ENCODE measurements at places on chromosomes 1 and 21.

GRCh38 chr1:194361374-194362131 is 1175.1 kb upstream of the B3GALT2 start:
- DNase-seq = no peak

GRCh38 chr1:59357645-59358320 is 60.9 kb downstream of the FGGY start:
- no peak for DNase-seq

DNA sequence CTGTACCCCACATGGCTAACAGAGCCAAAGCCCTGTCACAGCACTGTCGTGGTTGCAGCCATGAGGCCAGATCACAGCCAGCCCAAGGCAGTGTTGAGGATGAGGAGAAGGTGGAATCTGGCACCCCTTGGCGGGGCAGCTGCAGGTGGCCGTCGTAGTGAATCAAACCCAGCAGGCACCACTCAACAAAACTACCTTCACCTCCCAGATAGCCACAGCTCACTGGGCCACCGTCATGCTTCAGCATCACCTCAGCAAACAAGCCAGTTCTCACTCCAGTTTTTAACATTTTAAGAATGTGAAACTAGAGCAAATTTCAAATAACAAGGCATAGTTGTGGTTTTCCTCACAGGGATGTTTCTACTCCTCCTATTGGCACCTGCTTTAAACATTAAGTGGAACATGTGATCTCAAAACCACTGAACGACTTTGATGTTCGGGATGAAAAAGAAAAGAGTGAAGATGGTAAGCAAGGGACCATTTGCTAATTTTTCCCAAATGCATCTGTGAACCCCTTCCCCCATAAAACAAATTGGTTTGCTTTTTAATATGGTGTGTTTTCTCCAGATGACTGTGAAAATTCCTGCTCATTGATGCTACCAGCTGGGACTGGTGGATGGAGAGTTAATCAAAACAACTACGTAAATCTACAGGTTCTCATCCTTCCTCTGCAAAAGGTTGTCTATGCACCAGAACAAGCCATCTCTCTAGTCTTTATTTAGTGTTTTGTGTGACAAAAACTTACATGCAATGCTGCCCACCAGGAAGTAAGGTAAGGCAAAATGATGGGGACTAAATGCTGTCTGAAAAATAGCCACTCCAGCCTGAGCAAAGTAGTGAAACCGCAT is 45.5 kb downstream of the TOR1AIP2 start:
- no peak for DNase-seq

DNA sequence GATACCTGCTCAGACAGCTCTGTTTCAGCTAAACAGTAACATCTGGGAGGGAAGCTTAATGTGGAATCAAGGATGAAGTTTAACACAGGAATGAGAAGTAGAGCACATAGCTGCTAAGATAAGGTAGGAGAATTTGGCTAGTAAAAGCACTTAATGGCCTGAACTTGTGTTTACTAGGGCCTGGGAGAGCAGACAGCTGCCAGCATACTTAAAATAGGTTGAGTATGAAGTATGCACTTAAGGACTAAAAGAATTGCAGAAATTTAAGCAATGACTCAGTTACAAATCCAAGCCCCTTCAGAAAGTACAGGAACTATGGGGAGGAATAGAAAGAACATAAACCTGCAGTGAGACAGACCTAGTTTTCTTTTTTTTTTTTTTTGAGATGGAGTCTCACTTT is 53.0 kb downstream of the BACH1 start:
- DNase-seq = no peak

- DNase-seq = no peak
These were observed 148.5 kb downstream of the POU2F1 start for GRCh38 chr1:167369175-167369574.

GRCh38 chr1:63255153-63255552 is 67.2 kb upstream of the FOXD3 start:
- no peak for DNase-seq

DNA sequence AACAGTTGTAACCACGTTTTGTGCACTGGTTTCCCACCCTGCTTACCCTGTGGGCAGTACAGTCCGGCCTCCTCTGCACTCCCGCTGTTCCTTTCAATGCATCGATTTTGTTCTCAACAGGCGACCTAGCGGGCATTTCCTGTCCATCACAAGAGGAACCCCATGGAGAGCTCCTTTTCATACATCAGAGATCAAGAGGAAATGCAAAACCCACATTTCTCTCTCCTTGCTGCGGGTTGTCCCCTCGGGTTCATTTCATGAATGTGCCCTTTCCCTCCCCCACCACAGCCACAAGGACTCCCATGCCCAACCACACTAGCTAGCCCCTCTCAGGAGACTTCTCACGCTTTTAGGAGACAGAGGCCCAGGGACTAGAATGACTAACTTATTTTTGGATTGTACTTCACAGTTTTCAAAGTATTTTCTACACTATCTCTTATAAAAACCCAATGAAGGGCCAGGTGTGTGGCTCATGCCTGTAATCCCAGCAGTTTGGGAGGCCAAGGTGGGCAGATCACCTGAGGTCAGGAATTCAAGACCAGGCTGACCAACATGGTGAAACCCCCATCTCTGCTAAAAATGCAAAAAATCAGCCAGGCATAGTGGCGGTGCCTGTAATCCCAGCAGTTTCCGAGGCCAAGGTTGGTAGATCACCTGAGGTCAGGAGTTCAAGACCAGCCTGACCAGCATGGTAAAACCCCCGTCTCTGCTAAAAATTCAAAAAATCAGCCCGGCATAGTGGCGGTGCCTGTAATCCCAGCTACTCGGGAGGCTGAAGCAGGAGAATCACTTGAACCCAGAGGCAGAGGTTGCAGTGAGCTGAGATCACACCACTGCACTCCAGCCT is 18.4 kb downstream of the ATP1A4 start:
- DNase-seq = no peak

GRCh38 chr1:175225805-175226129 is 33.2 kb upstream of the KIAA0040 start:
- no peak for DNase-seq

DNA sequence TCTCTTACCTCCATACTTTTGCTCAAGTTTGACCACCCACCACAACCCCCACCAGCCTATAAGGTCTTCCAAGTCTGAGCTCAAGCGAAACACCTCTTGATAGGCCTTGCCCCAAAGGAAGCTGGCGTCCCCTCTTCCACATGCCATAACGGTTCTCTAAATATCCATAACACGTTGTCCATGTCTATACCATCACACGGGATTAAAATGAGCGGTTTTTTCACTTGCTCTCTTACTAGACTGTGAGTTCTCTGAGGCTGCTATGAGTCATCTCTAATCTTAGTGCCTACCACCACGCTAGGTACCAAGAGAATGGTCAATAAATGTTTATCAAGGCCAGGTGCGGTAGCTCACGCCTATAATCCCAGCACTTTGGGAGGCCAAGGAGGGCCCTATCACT is 41.0 kb downstream of the WASF2 start:
- no peak for DNase-seq

- no peak for DNase-seq
These were observed 1078.5 kb upstream of the ADGRL4 start for GRCh38 chr1:80085067-80085466.

- DNase-seq = no peak
These were observed 197.6 kb upstream of the DMRTA2 start for GRCh38 chr1:50620680-50621329.

- no peak for DNase-seq
These were observed 110.9 kb upstream of the APP start for GRCh38 chr21:26281506-26281905.

DNA sequence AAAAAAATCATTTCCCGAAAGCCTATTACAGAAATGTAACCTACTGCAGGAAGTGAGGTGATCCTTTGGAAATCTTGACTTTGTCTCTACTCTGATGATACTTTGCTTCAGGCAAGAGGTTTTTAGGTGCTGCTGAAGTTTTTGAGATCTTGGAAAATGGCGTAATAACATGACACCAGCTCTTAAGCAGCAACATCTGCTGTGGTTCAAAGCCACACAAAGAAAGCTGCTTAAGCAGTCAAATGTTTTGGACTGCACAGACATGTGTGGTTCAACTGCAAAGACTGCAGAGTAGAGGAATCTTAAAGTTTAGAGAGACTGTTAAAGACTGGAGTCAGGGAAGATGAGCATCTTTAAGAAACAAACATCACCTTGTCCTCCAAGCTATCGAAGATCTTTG is 139.0 kb downstream of the RASAL2 start:
- no peak for DNase-seq

DNA sequence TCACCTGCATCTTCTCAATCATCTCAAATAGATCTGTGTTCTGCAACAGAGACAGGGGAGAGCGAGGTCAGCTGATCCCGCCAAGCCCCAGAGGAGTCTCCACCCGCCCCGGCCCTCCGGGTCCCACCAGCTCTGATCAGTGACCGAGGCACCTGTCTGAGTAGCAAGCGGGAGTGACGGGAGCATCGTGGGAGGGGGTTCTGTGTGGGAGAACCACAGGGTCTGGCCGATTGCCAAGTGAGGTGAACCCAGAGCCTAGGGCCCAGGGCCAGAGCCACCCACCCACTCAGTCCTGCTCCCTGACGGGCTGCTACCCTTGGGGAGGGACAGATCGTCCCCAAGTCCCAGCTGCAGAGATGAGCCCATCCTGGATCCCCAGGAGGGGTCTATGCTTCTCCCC is 49.1 kb downstream of the RAP1GAP start:
- DNase-seq = no peak

Measured in lower leg skin (tissue), 4 donors.